ENCODE measurements at places on chromosomes 13 and 19.
A peak's percentile ranks its signal among the peaks of the same experiment; 100 is the strongest.

DNA sequence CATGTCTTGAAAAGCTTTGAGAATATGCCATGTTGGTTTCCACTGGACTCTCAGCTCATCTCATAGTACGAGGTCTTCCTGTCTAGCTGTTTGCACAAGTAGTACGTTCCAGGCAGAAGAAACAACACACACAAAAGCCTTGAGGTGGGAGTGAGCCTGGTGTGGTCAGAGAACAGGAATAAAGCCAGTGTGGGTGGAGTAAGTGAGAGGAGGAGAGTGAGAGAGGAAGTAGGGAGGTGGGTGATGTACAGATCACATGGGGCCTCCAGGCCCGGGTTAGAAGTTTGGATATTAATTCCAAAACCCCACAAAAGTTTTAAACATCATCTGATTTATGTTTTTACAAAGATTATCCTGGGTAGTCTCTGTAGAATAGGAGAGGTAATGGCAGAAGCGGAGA, 230.6 kb downstream of the MTUS2 start:
- no peak for DNase-seq

DNA sequence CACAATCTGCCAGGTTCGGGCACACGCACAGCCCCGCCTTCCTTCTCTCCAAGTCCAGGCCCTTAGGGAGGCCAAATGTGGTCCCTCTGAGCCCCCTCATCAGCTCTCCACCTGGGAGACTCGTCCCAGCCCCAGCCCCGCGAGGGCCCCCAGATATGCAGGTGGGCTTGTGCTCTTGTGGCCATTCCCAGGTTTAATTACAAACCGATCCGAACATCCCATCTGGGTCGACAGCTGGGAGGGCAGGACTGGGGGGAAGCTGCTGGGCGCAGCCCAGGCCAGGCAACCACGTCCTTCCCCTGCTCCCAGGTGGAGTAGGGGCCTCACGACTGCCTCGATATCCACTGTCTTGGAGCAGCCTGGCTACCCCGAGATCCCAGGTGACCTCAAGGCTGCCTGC, 7.5 kb upstream of the C2CD4C start:
- no peak for DNase-seq

GRCh38 chr13:67100730-67101129, 129.4 kb downstream of the PCDH9 start:
- no peak for DNase-seq

GRCh38 chr19:13537454-13537853, 31.2 kb upstream of the CACNA1A start:
- DNase-seq, result no peak

DNA sequence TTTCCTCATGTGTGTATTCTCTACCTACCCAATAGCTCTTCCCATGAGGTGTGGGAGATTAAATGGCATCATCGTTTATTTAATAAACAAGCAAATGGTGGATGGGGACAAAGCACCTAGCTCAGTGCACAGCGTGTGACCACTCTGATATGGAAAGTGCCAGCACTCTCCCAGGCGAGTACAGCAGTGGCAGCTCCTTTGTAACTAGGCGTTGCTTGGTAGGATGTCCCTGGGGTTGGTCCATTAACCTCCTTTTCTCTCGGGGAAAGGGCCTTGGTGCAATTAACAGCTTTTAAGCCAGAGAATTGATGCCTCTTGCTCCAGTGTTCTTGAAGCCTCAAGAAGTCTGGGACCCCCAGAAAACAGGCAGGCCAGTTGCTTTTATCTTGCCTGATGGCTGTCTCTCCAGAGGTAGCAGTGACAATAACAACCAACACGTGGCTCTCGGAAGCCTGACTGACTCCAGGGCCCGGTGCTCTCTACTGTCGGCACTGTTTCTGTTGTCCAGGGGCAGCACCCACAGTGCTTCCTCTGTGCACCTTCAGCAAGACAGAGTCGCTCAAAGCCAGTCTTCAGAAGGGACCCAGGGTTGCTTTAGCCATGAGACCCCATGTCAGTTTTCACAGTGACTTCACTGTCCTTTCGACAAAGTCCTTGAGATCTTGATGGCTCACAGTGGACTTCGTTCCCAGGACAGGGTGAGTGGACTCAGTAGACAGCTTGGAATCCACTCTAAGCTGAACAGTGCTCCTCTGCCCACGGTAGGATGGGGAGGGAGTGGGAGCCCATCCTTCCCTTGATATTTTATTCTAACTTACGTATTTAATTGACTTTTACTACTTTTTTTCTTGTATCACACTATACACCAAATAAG, 33.9 kb upstream of the NPAS1 start:
- DNase-seq, result no peak

DNA sequence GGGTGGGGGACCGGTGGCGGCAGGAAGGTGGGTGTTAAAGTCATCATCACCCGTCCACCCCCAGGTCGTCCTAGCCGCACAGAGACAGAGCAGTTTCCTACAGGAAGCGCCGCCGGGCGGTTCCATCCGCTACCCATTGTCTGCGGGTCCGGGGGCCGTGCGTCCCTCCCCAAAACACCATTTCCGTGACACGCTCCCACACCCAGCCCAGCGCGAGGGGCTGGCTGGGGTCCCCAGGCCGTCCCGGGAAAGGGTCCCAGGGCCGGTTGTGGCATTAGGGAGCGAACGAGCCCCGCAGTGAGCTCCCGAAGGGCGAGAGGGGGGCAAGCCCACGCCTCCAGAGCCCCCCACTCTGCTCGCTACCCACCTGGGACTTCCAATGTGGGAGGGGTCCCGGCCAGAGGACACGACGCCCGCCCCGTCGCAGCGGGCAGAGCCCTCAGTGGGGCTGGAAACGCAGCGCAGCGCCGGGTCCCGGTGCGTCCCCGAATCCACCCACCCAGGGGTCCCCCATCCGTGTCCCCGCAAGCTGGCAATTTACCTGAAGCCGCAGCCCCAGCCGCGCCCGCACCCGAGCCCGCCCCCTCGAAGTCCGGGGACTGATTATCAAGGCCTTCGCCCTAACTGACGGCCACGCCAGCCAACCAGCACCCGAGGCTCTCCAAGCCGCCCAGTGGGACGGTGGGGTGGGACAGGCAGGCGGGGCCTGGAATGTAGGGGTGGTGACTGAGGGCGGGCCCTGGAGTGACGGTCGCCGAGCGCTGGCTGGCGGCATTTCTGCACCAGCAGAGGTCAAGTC, at the start of gene KANK3:
Gene KANK3 (minus strand): TSS at position 579 of the 799 bp plus-strand sequence. CDS start 5,434 bp downstream, outside the sequence.
- peak; percentile 100 for DNase-seq

GRCh38 chr19:19588546-19588945, 29.9 kb downstream of the PBX4 start:
- no peak for DNase-seq

- DNase-seq, result no peak
Measured at GRCh38 chr13:92833071-92833470, 393.5 kb upstream of the GPC6 start.

DNA sequence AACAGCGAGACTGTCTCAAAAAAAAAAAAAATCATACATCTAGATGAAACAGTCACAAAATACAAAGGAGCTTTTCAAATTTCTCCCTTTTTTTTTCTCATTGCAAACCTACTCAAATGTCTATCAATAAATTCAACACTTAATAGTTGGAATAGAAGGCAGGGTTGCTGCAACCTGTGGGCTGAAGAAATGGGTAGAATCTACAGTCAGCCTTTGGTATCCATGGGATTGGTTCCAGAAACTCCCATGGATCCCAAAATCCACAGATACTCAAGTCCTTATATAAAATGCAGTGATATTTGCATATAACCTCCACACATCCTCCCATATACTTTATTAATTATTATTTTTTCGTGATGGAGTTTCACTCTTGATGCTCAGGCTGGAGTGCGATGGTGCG, 14.7 kb downstream of the FBXO27 start:
- DNase-seq, result no peak

DNA sequence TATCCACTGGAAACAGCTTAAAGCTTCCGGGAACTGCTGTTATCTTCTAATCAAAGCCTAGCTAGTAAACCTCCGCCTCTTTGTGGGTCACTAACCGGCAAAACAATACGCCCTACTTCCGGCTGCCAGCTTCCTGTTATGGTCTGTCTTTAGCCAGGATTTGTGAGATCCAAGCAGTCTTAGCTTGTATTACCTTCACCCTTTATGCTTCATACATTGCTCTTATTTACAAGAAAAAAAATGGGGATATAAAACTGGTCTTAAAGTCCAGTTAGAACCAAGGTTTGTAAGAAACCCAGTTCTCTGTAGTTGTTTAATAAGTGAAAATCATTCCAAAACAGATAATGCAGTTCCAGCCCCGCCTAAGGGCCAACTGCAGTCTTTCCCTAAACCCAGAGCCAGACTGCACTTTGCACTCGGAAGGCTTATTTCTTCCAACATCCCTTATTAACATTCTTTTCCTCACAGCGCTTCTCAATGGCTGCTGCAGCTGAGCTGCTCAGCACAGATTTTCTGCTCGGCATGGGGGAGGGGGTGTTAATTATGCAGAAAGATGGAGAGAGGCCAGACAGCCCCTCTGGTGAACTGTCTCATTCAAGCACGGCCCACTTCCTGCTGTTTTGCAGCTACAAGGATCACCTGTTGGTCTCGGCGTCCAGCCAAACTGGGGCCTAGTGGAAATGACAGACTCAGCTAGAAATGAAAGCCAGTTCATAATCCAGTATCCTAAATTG, 368.4 kb downstream of the KLF12 start:
- DNase-seq, result no peak

DNA sequence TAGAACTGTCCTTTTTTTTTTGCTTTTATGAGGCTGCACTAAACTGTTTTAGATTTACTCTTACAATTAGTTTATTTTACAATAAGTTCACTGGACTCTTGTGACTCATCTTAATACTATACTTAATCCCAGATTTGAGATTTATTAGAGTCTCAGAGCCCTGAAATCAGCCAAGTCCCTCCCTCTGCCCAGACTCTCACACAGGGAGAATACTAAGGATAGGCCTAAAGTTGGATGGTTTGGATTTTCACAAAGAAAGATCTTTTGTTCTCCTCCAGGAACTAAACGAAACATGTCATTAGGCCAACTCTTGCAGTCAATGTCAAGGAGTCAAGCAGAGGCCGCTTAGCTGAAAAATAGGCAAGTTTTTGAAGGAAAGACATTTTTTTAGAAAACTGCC, 42.7 kb upstream of the MIR17HG start:
- DNase-seq, result no peak

GRCh38 chr13:52070929-52071523, 46.5 kb downstream of the UTP14C start:
- peak; percentile 30 for DNase-seq

DNA sequence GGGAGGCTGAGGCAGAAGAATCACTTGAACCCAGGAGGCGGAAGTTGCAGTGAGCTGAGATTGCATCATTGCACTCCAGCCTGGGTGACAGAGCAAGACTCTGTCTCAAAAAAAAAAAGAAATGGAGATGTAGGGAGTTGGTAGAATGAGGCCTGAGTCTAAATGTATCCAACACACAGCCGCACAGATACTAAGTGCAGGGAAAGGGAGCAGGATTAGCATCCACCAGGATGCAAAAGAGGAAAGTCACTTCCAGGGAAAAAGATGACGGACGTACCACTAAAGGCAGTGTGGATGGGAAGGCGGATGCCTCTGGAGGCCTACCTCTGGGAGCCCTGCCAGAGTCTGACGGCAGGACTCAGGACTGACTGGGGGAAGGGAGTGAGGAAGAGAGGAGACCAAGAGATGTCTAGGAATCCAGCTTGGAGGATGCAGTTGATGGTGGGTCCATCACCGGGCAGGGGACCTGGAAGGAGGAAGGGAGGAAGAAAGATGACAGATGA, 6.8 kb downstream of the FAM98C start:
- DNase-seq, result no peak

- no peak for DNase-seq
Measured at GRCh38 chr19:41421973-41422372, 5.2 kb downstream of the B3GNT8 start.

DNA sequence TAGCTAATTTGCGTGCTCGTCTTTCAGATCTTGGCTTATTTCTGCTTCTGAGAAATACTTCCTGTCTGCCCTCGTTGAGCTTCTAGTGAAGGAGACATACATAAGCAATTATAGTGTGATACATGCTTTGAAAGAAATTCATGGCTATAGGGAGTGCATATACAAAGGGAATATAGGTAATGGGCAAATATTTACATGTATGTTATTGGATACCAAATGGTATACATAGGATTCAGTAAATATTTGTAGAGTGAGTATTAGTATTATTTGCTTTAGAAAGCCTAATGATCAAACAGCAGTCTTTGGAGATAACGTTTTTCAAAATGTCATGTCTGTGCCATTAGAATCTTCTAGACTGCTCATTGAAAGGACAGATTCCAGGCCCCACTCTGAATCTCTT, 5.2 kb downstream of the BRCA2 start:
- no peak for DNase-seq

GRCh38 chr13:33606692-33607091, 211.3 kb upstream of the RFC3 start:
- DNase-seq, result no peak

GRCh38 chr19:41929536-41930071, 1.4 kb upstream of the ERFL start:
- no peak for DNase-seq

GRCh38 chr19:14091081-14091812, 696 bp upstream of the SAMD1 start:
- DNase-seq, result peak; percentile 94

DNA sequence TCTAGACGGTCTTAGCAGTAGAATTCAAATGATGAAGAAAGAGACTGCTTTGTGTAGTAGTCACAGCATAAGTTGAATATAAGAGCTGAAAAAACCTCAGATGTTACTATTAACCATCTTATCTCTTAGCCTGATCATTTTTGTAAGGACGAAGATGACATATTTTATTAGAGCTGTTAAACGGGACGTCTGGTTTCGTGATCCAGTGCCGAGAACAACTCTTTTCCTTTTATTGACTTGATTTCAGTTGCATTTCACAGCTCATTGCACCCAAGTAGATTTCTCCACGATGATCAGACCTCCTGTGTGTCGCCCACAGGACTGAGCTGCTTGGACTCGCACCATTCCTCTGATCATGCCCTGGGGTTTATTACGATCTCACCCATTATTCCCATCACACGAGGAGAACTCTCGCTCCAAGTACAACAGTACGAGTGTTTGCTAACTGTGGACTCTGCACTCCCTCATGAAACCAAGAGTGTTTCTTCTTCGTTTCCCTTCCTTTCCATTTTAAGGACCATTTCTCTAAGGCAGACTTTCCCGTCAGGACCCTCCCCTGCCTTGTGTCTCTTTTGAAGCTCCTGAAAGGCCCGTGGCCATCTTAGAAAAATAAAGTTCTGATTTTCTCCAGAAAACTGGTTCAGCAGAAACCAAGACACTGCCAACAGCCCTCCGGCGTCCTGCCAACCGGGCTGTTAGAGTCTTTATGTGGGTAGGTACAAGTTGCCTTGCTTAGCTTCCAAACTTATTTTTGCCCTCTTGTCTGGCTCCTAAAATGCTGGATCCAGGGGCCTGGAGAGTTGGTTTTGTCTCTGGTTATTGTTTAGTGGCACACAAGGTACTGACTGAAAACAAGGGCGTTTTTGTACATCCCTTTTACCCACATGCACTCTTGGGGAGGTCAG, 48.2 kb upstream of the RNF113B start:
- DNase-seq, result no peak
